ENCODE measurements at places on chromosomes 11 and 22. TPM values are rescaled to one million over a fixed set of nuclear protein-coding genes. Genes with fewer than 3 reads are reported as not detected.

- no peak for DNase-seq
These were observed 3.6 kb downstream of the SREBF2 start for GRCh38 chr22:41836551-41836950.

- DNase-seq = no peak
These were observed 300.4 kb downstream of the TMEM135 start for GRCh38 chr11:87338046-87338639.

- DNase-seq = no peak
These were observed 20.4 kb upstream of the LDLRAD3 start for GRCh38 chr11:35923452-35923851.

DNA sequence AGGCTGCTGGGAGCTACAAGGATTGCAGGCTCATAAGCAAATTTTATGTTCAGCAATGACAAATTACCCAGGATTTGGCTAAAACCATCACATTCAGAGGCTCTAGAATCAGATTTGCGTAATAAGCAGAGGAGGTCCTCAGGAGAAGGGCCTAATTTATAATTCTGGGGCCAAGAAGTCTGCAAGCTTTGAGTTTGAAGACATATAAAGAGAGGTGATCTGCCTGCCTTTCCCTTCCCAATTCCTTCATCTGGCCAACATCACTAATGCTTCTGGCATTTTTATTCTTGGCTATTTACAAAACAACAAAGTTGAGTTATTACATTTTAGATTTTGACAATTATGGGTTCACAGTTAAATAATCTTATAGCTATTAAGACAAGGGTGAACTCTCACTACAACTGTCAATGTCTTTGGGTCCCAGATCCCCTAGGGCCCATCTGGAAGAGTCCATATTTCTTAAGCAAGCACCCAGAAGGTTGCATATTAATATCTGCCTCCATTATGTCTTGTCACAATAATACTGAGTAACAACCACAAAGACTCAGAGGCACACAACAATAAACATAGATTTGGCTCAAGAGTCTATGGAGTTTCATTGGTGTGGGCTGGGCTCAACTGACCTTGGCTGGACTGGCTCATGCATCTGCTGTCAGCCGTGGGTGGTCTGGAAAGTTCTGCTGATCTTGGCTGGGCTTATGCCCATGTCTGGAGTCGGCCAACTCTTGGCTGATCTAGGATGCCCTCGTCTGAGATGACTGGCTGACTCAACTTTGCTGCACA, 67.2 kb upstream of the CD82 start:
- DNase-seq = peak; percentile 81

GRCh38 chr11:61922539-61922938, 5.2 kb upstream of the RAB3IL1 start:
- peak; percentile 87 for DNase-seq

DNA sequence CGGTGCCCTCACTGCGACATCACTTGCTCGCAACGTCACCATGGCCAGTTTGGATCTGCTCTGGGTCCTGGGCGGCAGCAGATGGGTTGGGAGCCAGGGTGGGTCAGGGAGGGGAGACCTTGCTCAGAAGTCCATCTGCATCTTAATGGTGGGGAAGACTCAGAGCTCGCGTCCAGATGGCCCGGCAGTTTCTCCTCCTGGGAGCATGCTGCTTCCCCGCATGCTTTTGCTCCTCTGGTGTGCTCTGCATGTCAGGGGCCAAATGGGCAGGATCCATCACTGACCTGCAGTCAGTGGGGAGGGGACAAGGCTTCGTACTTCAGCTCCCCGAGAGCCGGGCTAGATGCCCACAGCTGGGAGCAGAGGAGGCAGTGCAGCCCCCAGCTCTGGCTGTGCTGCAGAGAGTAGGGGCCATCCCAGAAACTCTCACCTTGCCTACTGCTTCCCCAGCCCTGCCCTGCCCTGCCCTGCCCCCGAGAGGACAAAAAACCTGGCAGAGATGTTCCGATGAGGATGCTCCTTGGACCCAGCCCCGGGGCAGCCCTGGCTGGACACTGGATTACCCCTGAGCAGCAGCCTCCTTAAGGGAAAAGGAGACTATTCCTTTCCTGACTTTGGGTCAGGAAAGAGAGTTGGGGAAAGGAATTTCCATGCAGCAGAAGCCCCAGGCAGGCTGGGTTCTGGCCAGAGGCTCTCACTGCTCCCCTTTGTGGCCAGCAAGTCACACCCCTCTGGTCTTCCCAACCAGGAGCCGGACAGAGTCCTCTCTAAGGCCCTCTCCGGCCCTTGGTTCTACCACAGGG, 149.9 kb downstream of the PKNOX2 start:
- DNase-seq = no peak

- peak; percentile 25 for DNase-seq
These were observed 43.0 kb upstream of the RTL6 start for GRCh38 chr22:44540756-44541670.

- DNase-seq = peak; percentile 94
These were observed 28.3 kb upstream of the USP47 start for GRCh38 chr11:11813288-11813962.

The HMOX1 gene
- 24.2 TPM for total RNA-seq

The SLC17A6 gene
- not detected for total RNA-seq

The OR6A2 gene
- 0.32 TPM for total RNA-seq

DNA sequence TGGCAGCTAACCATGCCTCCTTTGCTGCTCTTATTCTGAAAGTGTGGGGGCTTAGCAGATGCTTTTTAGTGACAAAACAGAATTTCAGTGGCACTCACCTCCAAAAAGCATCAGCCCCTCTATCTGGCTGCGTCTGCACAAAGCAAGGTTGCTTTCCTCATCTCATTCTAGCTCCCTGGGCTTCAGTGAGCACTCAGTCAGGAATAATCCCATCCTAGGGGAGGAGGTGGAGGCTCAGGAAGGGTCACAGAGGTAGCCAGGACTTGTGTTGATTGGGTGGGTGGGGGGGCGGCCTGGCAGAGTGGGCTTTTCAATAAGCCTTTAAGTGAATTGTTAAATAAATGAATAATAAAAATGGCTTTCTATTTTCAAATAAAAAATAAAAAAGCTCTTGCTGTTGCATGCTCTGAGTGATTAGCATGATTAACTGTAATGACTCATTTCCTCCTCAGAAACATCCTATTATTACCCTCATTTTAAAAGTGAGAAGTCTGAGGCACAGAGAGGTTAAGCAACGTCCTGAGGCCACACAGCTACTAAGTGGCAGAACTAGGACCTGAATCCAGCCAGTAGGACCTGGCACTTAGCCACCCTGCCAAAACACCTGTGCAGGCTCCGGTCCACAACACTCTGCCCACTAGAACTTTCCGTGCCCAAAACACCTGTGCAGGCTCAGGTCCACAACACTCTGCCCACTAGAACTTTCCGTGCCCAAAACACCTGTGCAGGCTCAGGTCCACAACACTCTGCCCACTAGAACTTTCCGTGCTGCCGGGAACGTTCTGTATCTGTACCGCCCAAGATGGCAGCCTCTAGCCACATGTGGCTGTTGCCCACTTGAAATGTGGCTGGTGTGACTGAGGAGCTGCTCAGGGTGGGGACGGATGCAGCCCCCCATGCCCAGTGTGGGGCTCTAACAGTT, 5.5 kb downstream of the B3GAT1 start:
- no peak for DNase-seq

The C11orf16 gene
- total RNA-seq = not detected

GRCh38 chr22:41146573-41146972, 54.2 kb downstream of the EP300 start:
- no peak for DNase-seq

The FGF4 gene
- not detected for total RNA-seq

The MUC5AC gene
- total RNA-seq = not detected

The IFITM10 gene
- total RNA-seq = 0.32 TPM

GRCh38 chr11:124219126-124219525, 21.8 kb upstream of the OR8G1 start:
- DNase-seq = no peak

The ACRV1 gene
- total RNA-seq = not detected

GRCh38 chr11:78773077-78773476, 198.4 kb upstream of the NARS2 start:
- DNase-seq = no peak

GRCh38 chr11:104534278-104534677, 364.0 kb downstream of the CASP12 start:
- peak; percentile 26 for DNase-seq

Measured in fibroblast of villous mesenchyme (primary cell).